ENCODE measurements at places on chromosomes 1 and 21.

GRCh38 chr1:26408604-26409003 lies 2.0 kb upstream of the LIN28A start:
- no peak for DNase-seq

DNA sequence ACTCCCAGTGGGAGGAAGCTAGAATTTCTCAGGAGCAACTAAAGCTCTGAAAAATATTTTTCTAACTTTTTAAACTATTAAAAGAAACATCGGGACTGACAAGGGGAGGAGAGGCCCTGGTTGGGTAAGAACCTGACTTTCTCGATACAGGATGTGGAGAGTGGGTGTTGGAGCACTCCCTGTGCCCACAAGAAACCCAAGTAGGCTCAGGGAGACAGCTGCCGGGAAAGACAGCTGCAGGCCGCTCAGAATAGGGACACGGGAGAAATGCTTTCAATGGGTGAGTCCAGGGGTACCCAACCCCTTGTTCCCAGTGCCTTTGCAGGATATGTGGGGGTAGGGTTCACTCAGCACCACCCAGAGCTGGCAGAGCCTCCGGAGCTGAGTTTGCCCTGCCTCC lies 43.6 kb downstream of the PLEKHA6 start:
- no peak for DNase-seq

DNA sequence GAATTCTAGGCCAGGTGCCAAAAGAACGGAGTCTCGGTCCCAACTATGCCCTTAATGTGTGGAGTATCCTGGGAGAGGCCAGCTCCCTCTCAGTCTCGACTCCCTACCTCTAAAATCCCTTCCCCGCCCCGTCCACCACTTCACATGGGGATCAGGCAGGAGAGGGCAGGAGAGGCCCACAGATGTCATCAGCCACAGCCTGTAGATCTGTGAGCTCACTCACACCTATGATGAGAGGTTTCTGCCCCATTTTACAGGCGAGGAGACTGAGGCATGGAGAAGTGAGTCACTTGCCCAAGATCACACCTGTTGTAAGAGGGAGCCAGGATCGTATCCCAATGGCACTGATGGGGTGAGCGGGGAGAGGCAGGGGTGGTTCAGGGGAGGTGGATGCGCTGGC lies 20.4 kb upstream of the EPHA8 start:
- DNase-seq = no peak

DNA sequence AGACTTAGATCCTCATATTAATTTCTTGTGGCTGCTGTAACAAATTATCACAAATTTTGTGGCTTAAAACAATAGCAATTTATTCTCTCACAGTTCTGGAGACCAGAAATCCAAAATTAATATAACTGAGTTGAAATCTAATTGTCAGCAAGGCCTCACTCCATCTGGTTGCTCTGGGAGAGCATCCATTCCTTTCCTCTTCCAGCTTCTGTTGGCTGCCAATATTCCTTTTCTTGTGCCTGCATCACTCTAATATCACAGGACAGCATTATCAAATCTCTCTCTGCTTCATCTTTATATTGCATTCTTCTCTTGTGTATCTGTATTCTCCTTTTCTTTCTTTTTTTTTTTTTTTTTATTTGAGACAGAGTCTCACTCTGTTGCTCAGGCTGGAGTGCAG lies 9.3 kb downstream of the SLC35A3 start:
- DNase-seq = no peak

DNA sequence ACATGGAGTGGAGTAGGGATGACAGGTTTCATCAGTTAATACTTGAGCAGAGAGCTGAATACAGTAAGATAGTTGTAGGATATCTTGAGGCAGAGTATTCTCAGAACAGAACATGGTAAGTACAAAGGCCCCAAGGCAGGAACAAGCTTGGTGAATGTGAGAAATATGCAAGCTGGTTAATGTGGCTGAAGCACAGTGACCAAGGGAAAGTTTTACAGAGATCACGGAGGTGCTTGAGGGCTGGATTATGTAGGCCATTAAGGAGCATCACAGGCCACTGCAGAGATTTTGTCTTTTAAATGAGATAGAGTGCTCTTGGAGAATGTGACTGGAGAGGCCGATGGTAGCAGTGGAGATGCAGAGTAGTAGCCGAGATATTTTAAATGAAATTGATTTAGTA lies 54.0 kb upstream of the BOLA1 start:
- no peak for DNase-seq

- no peak for DNase-seq
Observed at GRCh38 chr1:15064217-15064929, 89.2 kb upstream of the TMEM51 start.

DNA sequence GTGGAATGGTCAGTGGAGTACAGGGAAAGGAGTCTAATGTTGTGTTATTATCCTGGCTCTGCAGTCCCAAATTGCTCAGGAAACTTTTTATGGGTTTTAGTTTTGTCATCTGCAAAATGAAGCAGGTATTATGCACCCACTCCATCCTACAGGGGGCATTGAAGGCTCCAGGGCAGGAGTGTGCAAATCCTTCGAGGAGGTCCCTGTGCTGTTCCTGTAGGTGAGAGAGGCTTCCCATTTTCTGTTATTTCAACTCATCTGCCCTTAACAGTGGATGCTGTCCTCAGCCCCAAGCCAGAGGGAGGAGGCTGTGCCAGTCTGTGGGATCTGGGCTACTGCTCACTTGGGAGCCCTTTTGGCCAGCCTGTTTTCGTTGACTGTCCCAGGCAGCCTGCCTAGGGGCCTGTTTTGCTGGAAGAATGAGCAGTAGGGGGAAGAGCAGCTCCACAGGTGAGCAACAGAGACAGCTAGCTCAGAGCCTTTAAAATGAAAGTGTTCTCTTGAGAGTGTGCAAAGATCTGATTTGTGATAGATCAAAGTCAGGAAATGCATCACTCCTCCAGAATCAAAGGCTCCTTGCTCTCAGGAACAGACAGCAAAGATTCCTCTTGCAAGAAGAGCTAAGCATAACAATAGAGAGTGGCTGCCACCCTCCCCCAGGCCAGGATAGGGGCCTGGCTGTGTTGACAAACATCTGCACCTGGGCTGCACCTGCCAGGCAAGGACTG lies 317.6 kb upstream of the PROX1 start:
- peak; percentile 85 for DNase-seq

DNA sequence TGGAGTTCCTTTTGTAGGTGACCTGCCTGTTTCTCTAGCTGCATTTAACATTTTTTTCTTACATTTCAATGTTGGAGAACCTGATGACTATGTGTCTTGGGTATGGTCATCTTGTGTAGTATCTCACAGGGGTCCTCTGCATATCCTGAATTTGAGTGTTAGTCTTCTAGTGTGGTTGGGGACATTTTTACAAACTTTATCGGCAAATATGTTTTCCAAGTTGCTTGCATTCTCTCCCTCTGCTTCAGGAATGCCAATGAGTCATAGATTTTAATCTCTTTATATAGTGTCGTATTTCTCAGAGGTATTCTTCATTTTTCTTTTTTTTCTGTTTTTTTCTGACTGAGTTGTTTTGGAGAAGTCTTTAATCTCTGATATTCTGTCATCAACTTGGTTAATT lies 684.0 kb downstream of the NCAM2 start:
- DNase-seq = no peak

DNA sequence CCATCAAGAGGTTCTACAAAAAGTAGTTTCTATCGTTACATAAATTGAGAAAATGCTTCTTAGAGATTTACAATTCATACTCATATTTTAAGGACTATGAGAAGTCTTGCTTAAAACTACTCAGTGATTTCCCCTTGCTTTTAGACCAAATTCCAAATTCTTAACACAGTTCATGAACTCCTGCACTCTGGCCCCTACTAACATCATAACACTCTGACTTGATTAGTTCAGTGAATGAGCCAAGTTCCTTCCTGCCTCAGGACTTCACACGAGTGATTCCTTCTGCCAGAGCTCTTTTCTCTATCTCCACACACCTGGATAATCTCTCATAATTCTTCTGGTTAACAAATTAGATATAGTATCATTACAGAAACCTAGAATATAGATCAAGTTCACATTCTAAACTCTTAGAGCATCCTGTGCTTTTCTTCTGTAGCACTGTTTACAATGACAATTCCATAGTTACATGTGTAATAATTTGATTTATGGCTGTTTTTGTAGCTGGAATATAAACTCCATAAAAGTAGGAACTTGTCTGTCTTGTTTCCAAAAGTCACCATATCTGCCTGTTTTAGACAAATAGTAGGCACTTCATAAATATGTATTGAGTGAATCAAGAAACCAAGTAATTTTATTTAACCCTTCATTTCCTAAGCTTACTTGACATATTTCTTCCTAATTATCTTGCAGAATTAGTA lies 59.9 kb downstream of the NUF2 start:
- DNase-seq = no peak

- no peak for DNase-seq
Observed at GRCh38 chr1:214582289-214582891, 20.6 kb upstream of the CENPF start.

- no peak for DNase-seq
Observed at GRCh38 chr1:236016083-236016482, 48.8 kb downstream of the NID1 start.

DNA sequence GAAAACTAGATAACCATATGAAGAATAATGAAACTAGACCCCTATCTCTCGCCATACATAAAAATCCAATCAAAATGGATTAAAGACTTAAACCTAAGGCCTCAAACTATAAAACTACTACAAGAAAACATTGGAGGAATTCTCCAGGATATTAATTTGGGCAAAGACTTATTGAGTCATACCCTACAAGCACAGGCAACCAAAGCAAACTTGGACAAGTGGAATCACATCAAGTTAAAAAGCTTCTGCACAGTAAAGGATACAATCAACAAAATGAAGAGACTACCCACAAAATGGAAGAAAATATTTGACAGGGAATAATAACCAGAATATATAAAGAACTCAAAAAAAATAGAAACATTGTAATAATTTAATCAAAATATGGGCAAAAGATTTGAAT lies 505.4 kb downstream of the KCNT2 start:
- no peak for DNase-seq

GRCh38 chr1:55071477-55071876 lies 32.1 kb downstream of the PCSK9 start:
- no peak for DNase-seq

GRCh38 chr1:233240829-233241682 lies 54.5 kb downstream of the PCNX2 start:
- DNase-seq = peak; percentile 1

DNA sequence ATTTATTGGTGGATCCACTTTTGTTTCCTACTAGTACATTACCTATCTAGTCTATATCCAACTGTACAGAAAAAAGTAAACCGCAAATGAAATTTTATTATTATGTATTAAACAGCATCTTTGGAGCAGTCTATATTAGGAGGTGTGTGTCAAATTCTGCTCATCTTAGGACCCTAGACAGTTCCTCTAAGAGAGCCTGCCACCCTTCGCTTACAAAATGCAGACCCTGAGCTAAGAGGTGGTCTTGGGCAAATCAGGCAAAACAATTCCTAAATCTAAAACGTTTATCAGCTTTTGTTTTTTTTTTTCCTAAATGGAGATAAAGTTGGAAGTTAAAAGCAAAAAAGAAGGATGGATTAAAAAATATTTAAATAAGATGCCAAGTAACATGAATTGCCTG lies 85.3 kb downstream of the PBX1 start:
- DNase-seq = no peak

DNA sequence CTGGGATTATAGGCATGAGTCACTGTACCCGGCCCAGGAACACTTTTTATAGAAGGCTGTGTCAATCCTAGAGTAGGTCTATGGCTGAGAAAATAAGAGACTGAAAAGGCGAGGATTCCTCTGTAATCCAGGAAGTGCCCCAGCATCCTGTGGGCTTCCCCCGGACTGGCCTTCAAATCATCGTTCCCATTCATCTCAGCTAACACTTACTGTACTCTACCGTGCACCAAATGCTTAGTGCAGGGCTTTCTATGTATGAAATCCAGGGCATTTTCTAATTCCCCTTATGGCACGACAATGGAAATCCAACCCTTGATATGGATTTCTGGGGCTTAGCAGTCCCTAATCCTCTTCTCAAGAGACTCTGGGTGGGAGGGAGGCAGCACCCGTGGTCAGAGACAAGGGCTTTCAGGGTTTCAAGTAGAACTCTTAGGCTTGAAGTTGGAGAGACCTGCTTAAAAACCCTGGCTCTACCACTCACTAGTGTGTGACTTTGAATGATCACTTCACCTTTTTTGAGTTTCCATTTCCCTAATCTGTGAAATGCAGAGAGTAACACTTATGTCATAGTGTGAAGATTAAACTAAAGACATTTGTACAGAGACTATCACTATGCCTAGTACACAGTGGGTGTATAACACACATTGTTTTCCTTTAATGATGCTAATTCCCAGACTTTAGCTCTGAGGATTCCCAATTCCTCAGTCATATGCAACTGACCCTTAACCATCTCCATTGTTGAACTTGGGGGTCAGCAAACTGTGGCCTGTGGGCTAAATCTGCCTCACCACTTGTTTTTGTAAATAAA lies 20.3 kb downstream of the MECR start:
- no peak for DNase-seq

GRCh38 chr1:2160451-2161300 lies 33.9 kb downstream of the FAAP20 start:
- no peak for DNase-seq

- DNase-seq = no peak
Observed at GRCh38 chr1:167763525-167764220, 41.9 kb downstream of the MPZL1 start.

- DNase-seq = peak; percentile 62
Observed at GRCh38 chr1:47527653-47528272, 89.9 kb downstream of the FOXD2 start.

- no peak for DNase-seq
Observed at GRCh38 chr1:47732489-47732888, 264.7 kb downstream of the TRABD2B start.

- no peak for DNase-seq
Observed at GRCh38 chr21:35226328-35226727, 177.2 kb upstream of the RUNX1 start.

DNA sequence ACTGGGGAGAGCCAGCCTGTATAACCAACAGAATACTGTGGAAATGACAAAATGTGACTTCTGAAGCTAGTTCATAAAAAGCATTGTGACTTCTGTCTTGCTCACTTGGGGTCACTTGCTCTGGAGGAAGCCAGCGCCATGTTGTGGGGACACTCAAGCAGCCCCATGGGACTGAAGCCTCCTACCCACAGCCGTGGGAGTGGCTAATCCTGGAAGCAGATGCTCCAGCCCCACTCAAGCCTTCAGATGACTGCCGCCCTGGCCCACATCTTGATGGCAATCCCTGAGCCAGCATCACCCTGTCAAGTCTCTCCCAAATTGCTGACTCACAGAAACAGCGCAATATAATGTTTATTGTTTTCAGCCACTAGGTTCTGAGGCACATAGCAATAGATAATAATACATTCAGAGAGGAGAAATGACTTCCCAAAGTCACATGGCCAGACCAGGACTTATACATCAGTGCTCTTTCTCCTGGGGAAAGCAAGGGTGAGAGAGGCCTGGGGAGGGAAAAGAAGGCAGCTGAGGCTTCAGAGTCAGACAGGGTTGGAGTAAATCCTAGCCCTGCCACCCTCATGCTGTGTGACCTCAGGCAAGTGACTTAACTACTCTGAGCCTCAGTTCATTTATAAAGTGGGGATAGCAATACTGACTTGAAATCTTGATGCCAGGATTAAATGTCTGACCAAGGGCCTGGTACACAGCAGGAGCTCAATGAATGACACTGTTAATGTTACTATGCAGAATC lies 5.0 kb upstream of the TNFRSF8 start:
- DNase-seq = no peak

Data from NCI-H1436 (cell line).